ENCODE measurements at places on chromosomes 12 and 14.

DNA sequence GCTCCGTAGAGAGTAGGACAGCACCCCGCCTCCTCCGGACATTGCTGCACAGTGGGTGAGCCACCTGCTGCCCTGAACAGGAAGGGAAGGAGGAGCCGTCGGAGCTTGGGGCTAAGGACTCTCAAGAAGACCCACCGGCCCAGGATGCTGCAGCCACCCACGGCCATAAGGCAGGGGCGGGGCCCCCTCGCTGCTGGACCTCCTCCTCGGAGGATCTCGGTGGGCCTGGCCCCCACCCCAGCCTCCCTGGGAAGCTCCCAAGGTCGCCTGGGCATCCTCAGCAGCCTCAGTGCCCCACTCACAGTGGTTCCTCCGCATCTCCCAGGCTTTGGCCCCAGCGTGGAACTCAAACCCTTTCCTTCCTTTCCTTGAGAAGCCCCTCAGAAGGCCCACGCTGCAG, 68.6 kb upstream of the DIO3 start:
- DNase-seq = no peak

DNA sequence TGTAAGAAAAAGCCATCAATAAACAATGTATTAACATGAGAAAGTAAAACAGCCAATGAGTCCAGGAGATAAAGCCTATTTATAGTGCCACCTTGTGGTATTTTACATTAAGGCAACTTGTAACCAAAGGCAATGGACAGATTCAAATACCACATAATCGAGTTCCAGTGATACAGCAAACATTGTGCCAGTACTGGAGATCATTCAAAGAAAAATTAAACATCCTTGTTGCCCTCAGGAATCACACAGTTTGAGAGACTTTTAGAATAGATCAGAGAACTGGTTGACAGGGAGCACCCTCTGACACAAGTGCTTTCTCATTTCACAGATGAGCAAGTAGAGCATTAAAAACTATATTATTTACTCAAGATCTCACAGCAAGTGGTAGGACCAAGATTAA, 98.1 kb downstream of the DDHD1 start:
- DNase-seq = peak; percentile 5

- no peak for DNase-seq
These were observed 369.3 kb downstream of the ETNK1 start for GRCh38 chr12:22994316-22994675.

GRCh38 chr12:119780786-119781434, 96.2 kb downstream of the CIT start:
- DNase-seq = peak; percentile 23

GRCh38 chr14:100842799-100843198, 16.9 kb downstream of the MEG3 start:
- DNase-seq = no peak

GRCh38 chr12:53345486-53346188, 9.5 kb upstream of the SP7 start:
- no peak for DNase-seq

DNA sequence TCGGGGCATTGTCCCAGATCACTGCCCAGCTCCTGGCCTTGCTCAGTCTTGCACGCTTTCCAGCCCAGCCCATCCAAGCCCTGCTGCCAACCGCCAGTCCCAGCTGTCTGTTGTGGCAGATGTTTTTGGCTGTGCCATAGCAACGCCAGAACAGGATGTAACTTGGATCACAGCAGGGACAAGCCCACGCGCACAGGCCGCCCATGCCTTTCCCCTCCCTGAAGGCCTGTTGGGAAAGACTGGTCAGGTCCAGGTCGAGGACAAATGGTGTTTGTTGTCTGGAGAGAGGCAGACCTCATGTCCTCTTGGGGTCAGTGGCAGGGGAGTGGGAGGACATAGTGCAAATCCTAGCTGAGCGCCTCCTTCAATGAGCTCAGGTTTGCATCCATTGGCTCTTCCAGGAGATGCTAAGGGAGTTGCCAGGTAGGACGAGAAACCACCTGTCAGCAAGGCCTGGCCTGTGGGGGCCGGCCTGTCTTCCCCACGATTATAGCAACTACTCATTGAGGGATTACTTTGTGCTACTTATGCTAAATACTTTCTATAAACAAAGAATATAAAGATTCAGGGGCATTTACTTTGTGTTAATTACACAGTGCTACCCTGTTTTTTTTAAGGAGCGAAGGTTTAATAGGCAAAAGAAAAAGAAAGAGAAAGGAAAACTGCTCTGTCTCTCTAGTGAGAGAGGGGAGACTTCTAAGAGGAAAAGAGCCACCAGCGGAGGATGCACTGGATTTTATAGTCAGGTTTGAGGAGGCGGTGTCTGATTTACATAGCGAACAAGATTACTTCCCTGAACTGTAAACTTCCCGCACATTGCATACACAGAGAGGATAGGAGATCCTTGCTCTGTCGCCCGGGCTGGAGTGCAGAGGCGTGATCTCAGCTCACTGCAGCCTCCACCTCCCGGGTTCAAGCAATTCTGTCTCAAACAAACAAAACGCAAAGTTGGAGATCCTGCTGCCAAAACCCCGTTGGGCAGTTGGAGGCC, 42.8 kb upstream of the CORO1C start:
- peak; percentile 81 for DNase-seq

- no peak for DNase-seq
These were observed 1.7 kb downstream of the HOXC12 start for GRCh38 chr12:53956251-53956887.

DNA sequence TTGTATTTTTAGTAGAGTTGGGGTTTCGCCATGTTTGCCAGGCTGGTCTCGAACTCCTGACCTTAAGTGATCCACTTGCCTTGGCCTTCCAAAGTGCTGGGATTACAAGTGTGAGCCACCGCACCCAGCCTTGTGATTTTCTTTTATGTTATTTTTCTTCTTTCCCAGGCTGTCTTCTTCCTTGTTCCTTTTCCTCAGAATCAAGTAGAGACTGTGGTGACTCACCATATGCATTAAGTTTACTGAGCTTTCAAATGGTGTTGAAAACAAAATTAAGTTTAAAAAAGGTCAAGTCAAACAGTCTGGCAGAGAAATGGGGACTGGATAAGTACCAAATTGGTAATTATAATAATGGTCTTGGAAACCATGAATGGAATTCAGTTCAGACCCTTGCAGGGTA, 5.7 kb downstream of the ARPC3 start:
- DNase-seq = no peak

GRCh38 chr12:57844709-57845477, 1.6 kb downstream of the CTDSP2 start:
- DNase-seq = peak; percentile 14

- DNase-seq = no peak
These were observed 94.9 kb downstream of the DAAM1 start for GRCh38 chr14:59283361-59283760.

DNA sequence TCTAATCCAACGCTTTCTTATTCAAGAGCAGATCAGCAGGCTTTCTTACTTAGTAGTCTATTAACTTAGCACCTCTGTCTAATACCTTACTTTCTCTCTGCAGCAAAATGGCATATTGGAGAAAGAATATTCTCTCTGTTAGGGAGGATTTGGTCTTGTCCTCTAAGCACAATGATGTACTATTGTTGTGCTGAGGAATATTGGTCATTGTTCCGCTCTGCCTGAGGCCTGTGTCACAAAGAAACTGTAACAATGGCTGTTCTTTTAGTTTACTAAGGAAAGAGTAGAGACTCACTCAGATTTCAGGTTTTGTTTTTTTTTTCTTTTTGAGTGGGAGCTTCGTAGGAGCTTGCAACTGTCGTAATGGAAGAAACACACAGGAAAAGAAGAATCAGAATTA, 1358.8 kb downstream of the LRFN5 start:
- no peak for DNase-seq

GRCh38 chr12:104730763-104731162, 227.3 kb downstream of the SLC41A2 start:
- DNase-seq = no peak

DNA sequence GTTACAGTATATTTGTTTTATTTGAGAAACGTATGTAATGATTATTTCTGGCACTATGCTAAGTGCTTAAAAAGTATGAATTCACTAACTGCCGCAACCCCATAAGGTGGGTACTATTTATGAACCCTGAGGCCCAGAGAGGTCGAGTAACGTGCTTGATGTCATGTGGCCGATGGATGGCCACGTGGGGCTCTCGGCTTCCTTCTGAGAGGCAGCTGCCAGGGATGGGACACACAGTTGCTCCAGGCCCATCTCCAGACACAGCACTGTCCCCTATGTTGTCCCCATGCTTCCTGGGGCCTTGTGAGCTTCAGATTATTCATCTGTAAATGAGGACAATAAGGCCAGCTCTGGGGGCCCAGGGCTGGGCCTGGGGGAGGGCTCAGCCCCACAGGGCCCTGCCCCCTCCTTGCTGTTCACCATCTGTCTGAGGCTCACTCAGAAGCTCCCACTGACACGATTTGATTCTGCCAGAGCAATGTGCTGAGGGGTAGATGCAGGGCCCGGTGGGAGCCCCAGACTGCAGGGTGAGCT, 115.0 kb downstream of the CALM1 start:
- DNase-seq = peak; percentile 71
